Inflammatory macrophage treated with lipopolysaccharide for 4 hours (primary cell): ENCODE measurements at places on chromosomes 1 and 21.
A peak's percentile ranks its signal among the peaks of the same experiment; 100 is the strongest.

GRCh38 chr1:115556236-115556635 is 85.5 kb upstream of the VANGL1 start:
- no peak for DNase-seq

- no peak for DNase-seq
Measured at GRCh38 chr21:45511007-45511406, 31.2 kb downstream of the SLC19A1 start.

DNA sequence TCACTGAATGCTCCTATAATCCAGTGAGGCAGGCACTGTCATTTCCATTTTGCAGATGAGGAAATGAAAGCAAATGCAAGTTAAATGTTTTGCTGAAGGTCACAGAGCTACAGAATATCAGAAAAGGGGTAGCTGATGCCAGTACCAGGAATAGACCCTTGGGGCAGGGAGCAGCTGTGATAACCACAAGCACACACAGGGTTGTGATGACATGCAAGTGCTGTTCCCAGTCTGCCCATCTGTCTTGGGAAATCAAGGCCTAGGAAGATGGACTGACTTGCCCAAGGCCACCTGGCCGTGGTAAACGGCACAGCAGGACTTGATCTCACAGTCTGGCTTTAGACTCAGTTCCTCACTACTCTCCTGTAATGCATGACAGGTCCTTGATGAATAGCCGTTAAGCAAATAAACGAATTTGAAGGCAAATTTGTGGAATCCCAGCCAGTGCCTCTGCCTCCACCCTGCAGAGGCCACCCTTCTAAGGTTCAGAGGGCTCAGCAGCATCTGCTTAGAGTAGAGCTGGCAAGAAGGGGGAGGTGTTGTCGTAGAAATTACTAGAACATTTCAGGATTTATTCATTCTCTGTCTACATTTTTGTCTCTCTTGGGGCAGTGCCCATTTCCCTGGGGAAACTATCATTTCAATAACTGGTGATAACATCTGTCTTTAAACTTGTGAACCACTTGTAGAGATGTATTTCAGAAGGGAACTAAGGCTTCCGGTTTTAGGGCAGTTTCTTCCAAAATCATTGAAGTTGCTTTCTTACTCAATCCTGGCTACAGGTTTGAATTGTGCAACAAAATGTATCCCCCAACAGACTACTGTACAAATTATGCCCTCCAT is 53.2 kb upstream of the MRPS6 start:
- peak; percentile 81 for DNase-seq

DNA sequence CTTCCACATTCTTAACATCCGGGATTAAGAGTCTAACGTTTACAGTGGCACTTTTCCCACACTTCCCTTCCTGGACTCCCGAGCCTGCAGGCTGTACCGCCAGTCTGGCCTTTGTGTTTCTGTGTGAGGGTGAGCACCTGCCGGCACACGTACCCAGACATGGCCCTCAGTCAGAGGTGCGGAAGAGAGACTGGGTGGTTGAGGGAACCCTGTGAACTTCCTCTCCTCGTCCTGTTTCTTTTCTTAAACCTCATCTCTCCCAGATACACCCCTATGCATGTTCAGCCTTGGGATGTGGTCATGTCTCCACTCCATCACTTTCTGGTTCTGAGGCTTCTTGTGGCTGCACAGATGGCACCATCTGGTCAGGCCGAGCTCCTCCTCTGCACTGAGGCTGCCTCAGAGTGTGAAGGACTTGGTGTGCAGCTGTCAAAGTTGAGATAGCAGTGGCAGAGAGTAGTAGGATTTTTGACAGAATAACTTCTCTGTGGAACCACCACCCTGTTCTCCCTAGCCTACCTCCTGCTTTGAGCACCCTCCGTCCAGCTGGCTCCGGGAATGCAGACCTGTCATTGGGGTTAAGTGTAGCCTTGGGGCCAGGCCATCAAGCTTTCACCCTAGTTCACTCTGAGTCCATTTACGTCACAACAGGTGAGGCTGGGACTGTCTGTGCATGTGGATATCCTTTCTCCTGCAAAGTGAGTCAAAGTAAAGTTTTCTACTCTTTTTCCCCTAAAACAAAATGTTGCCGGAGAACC is 31.4 kb downstream of the VASH2 start:
- DNase-seq, result no peak

- no peak for DNase-seq
Measured at GRCh38 chr1:192700834-192701271, 64.9 kb downstream of the RGS13 start.

DNA sequence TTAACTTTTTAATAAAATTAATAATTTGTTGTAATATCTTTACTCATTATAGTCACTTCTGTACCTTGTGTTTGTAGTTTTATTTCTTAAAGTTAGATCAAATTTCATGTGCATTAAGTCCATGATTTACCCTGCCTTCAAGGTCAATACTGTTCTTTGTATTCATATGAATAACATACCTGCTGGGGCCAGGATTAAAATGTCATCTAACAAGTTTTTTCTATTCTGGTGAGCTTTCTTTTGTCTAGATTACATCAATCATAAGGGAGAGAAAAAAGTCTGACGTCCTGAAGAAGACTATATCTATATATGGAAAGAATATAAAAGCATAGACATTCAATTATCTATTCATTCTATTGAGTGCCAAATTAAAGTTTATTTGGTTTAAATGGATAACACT is 232.6 kb downstream of the COL11A1 start:
- DNase-seq, result no peak

GRCh38 chr1:156935505-156936128 is 15.2 kb downstream of the LRRC71 start:
- no peak for DNase-seq

DNA sequence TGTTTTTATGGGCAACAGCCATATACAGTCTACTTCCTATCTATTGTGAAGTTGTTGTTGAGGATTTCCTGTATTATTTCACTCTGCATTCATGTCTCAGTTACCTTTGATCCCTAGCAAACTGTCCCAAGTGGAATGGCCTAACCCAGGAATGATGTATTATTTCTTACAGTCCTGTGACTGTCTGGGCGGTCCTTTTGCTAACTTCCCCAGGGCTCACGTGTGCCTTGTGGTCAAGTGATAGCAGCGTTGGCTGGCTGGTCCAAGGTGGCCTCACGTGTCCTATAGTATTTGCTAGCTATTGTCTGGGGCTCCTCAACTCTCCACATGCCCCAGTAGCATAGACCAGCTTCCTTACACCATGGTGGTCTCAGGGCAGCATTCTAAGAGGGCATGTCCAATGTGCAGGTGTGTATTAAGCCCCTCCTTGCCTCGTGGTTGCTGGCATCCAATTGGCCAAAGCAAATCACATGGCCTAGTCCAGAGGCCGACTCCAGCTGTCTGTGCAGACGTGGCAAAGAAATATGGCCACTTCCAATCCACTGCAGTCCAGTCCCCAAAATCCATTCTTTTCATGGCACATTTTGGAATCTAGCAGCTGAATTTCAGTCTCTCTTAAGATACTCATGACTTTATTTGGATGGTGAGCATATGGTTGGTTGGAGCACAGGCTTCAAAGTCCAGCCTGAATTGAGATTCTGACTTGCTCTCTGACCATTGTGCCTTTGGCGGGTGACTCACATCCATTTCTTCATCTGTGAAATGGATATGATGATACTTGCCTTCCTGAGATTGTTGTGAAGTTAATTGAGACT is 94.1 kb downstream of the GALNT2 start:
- DNase-seq, result peak; percentile 65

GRCh38 chr1:218366322-218367052 is 21.4 kb downstream of the TGFB2 start:
- DNase-seq, result no peak

GRCh38 chr1:18635070-18635577 is 4.5 kb downstream of the PAX7 start:
- no peak for DNase-seq

GRCh38 chr21:41869771-41870170 is 9.4 kb downstream of the PRDM15 start:
- DNase-seq, result no peak

DNA sequence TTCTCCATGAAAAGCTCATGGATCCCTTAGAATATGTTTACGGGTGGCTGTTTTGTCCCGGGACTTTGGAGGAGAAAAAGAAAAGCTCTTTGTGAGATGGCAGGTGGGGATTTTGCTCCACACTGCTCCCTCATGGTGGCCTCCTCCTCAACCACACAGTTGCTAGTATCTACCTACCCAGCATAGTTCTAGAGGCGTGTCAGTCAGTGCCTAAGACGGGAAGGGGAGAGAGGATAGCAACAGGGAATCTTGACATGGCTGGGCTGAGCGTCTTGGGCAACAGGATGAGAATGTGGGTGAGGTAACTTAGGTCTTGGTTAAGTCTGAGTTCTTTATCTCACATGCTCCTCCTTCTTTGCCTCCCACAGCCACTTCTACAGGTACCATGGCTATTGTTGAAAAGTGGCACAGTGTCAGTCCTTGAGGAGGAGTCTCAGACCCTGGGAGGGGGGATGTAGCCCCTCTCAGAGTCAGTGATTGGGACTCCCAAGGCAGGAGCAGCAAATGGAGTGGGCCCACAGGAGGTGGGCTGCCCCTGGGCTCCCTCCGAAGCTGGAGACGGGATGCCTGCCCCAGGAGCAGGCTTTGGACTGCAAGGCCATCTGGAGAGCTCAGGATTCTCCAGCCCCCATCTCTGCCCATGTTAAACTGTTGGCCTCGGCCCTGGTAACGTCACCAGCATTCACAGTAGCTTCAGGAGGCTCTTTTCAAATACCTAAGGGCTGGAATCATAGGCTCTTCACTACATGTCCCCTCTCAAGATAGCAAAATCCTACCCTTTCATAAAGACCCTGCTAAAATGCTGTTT is 75.4 kb downstream of the TENT5C start:
- DNase-seq, result no peak

GRCh38 chr1:88581703-88582102 is 102.4 kb upstream of the PKN2 start:
- no peak for DNase-seq

- no peak for DNase-seq
Measured at GRCh38 chr21:41377715-41378114, 15.9 kb downstream of the MX2 start.

DNA sequence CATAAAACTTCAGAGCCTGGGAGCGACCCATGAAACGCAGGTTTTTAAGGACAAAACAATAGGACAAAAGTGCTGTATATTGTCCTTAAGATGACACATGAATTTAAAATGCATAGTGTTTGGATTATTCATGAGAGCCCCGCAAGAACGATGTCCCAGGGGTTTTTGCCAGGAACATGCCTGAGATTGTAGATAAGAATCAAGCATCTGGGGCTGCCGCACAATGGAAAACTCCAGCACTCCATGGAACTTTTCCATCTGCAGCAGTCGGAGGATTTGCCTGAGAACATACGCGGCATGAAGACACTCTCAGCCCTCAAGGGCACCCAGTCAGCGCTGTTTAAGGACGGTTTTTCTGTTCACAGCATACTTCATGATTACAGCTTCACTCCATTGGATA is 5.3 kb upstream of the ERG start:
- no peak for DNase-seq

DNA sequence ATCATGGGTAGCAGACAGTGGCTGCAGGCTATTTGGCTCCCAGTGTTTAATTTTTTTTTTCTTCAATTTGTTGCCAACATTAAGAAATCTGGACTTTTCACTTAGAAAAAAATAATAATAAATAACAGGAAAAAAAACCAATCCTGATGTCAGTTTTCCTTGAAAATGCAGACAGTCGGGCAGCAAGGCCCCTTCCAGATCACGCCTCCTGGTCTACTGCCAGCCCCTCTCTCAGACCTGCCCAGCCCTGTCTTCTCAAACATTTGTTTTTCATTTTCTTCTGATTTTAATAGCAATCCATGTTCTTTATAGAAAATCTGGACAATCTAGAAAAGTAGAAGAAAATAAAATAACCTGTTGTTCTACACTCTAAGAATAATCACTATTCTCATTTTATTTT is 15.5 kb downstream of the IFNGR2 start:
- no peak for DNase-seq

- no peak for DNase-seq
Measured at GRCh38 chr1:65694126-65694525, 98.6 kb upstream of the PDE4B start.

DNA sequence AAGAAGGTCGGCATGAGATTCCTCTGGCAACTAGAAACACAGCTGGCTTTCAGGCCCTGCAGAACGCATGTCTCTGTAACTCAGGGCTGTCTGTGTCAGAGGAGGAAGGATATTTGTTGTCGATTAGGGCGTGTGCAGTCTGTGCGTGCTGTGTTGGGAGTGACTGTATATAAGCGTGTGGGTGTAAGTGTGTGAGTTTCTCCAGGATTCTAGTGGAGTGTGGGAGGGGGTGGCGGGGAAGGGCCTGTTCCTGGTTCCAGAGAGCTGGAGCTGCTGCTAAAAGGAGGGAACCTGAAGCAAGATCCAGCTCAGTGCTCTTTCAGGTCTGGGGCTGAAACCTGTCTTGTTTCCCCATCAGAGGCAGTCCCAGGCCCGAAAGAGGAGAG is 74.3 kb downstream of the SLC16A1 start:
- peak; percentile 56 for DNase-seq

- DNase-seq, result no peak
Measured at GRCh38 chr1:81598623-81599022, 202.1 kb upstream of the ADGRL2 start.

DNA sequence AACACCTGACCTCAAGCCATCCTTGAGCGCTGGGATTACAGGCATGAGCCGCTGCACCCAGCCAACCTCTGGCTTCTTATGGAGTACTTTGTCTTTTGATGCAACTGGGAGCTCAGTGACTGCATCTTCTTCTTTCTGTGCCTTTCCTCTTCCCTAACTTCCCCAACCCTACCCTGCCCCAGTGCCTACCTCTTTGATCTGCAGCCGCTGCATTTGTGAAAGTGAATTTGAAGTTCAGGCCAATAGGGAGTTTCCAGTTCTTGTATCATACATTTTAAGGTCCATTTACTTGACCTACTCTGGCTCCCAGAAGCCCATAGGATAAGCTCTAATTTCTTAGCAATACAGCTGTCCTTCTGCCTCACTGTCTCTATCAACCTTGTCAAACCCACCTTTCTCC is 52.2 kb downstream of the KCNC4 start:
- peak; percentile 33 for DNase-seq

DNA sequence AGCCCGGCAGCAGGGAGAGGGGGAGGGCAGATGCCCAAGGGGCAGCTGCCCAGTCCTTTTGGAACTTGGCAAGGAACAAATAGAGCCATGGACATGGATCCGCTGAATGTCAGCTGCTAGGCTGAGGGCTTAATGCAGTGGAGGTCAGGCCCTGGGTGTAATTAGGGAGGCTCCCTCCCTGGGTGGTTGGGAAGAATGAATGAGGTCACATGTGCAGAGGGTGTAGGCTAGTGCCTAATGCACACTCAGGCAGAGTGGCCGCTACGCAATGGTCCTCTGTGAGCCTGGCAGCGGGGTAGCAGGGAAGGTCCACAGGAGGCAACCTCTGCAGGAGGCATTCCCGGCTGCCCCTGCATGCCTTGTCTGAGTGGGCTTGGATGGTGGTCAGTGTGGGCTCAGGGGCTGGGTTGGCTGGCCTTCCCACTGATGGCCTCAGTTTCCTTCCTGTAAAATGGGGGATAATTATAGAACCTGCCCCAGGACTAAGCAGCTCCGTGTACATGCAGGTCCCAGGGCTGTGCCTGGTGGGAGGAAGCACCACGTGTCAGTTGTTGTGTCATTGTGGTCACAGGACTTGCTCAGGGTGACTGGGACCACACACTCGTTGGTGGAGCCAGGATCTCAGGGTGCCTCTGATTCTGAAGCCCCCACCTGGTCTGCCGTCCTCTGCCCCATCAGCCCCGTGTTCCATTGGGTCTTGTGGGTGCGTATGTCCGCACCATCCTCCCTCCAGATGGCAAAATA is 81.6 kb upstream of the ACTL8 start:
- DNase-seq, result peak; percentile 62

- DNase-seq, result no peak
Measured at GRCh38 chr1:45002650-45003645, 8.2 kb downstream of the HECTD3 start.
